ENCODE measurements at places on chromosomes 4 and X. TPM values are rescaled to one million over a fixed set of nuclear protein-coding genes. Genes with fewer than 3 reads are reported as not detected.

Gene CDS1
- 0.24 TPM for total RNA-seq

Gene SSX4
- not detected for total RNA-seq

Gene ZDHHC15
- total RNA-seq, result 4.3 TPM

Gene UGT2B11
- not detected for total RNA-seq

Gene ELF4
- total RNA-seq, result 4.4 TPM

Gene EGF
- total RNA-seq, result 17.8 TPM

Gene TMEM154
- 1.8 TPM for total RNA-seq

Gene GAGE12C
- not detected for total RNA-seq

Gene GPR34
- total RNA-seq, result 10.1 TPM

Gene CC2D2A
- 13.6 TPM for total RNA-seq

Gene HELT
- not detected for total RNA-seq

Gene LRAT
- total RNA-seq, result 0.06 TPM

Gene PDLIM3
- total RNA-seq, result 267 TPM

Gene HERC5
- 4.6 TPM for total RNA-seq

Gene DDX3X
- total RNA-seq, result 156 TPM

Gene RELL1
- total RNA-seq, result 31.1 TPM

Gene USP27X
- total RNA-seq, result 2.8 TPM

Gene UPF3B
- 3.4 TPM for total RNA-seq

Gene TLR10
- total RNA-seq, result not detected

Gene TBC1D25
- 16.9 TPM for total RNA-seq

Gene TCP11X2
- total RNA-seq, result not detected

Gene ASB12
- 1.4 TPM for total RNA-seq

Gene LANCL3
- 0.28 TPM for total RNA-seq

Gene TRIM75
- not detected for total RNA-seq

Gene MAGEA2B
- not detected for total RNA-seq

Gene AFAP1
- 43.6 TPM for total RNA-seq

Gene STATH
- not detected for total RNA-seq

Gene FOXR2
- total RNA-seq, result not detected

Gene TMPRSS11D
- not detected for total RNA-seq

Gene SH3RF1
- total RNA-seq, result 16.7 TPM

All from right cardiac atrium (tissue), 5 donors.